Smooth muscle cell of bladder (primary cell): ENCODE measurements at places on chromosomes 2 and 18. TPM values are rescaled to one million over a fixed set of nuclear protein-coding genes. Genes with fewer than 3 reads are reported as not detected.

SKA1 gene
- 6.6 and 8.1 TPM in 2 replicates for total RNA-seq

KIF1A gene
- not detected in 2 replicates for total RNA-seq

OXER1 gene
- under 0.01 TPM in 1 of 2 replicates, not detected in the other for total RNA-seq

MDH1B gene
- total RNA-seq = 1.4 and 2.0 TPM in 2 replicates

ANKRD29 gene
- total RNA-seq = 6.5 and 7.3 TPM in 2 replicates

ICOS gene
- not detected in 2 replicates for total RNA-seq

VSNL1 gene
- total RNA-seq = not detected in 2 replicates

CD8A gene
- not detected in 2 replicates for total RNA-seq

SEMA4C gene
- total RNA-seq = 18.3 and 22.1 TPM in 2 replicates

MAPRE3 gene
- total RNA-seq = 3.1 and 3.3 TPM in 2 replicates

SFTPB gene
- not detected in 2 replicates for total RNA-seq

FBXO11 gene
- 42.2 and 44.8 TPM in 2 replicates for total RNA-seq

ZNF521 gene
- 25.0 and 37.3 TPM in 2 replicates for total RNA-seq

OSBPL6 gene
- total RNA-seq = 1.1 and 1.4 TPM in 2 replicates

CCDC142 gene
- 14.4 and 20.0 TPM in 2 replicates for total RNA-seq

ZSWIM2 gene
- total RNA-seq = under 0.01 and 0.09 TPM in 2 replicates

KRTCAP3 gene
- total RNA-seq = 0.18 TPM in 1 of 2 replicates, not detected in the other

REG1A gene
- total RNA-seq = not detected in 2 replicates

DUSP2 gene
- total RNA-seq = 0.28 and 1.8 TPM in 2 replicates

ALK gene
- total RNA-seq = under 0.01 TPM in 2 replicates

OLA1 gene
- 88.9 and 95.9 TPM in 2 replicates for total RNA-seq

DHRS9 gene
- total RNA-seq = 0.09 TPM in 1 of 2 replicates, not detected in the other

IL36RN gene
- total RNA-seq = 0.09 TPM in 1 of 2 replicates, not detected in the other

PFN4 gene
- 0.28 and 0.46 TPM in 2 replicates for total RNA-seq

EMILIN1 gene
- total RNA-seq = 203 and 242 TPM in 2 replicates

DOK6 gene
- 7.3 and 12.3 TPM in 2 replicates for total RNA-seq
